ENCODE measurements at places on chromosomes 16 and 17.

GRCh38 chr17:49241692-49242397 lies 11.3 kb upstream of the PHOSPHO1 start:
- no peak for DNase-seq

DNA sequence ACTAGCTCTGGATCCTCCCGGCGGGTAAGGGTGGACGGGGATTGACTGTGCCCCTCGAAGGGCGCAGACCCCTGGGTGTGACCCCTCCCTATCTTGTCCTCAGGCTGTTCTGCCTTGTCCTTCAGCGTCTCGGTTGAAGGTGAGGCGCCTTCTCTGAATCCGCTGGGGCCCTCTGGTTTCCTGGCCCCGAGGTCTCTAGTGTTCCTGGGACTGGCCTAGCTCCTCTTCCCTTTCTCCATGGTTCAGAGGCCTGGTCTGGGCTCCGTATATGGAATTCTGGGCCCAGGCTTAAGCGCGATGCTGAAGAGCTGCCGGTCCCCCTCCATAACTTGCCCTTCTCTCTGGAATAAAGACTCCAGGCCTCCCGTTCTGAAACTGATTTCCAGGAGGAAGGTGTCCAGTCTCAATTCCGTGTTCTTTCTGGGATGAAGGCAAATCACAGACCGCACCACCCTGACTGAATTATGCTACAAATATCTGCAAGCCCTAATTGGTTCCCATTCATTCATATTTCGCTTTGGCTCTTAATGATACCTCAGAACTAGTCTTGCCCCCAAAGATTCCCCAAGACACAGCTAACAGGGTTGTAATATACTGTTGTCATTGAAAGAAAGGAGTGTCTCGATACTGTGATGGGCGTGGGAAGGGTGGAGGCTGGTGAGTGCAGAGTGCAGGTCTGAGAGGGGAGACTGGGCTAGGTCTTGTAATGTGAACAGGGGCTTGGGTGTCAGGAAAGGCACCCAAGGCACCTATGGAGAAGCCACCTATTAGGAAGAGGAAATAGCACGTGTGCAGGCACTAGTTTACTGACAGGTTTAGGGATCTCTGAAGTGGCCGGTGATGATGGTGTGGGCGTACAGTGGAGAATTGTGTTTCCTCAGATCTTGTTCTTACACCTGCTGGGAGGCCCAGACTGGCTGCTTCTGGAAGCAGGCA lies 851 bp downstream of the EDC4 start:
- no peak for DNase-seq

DNA sequence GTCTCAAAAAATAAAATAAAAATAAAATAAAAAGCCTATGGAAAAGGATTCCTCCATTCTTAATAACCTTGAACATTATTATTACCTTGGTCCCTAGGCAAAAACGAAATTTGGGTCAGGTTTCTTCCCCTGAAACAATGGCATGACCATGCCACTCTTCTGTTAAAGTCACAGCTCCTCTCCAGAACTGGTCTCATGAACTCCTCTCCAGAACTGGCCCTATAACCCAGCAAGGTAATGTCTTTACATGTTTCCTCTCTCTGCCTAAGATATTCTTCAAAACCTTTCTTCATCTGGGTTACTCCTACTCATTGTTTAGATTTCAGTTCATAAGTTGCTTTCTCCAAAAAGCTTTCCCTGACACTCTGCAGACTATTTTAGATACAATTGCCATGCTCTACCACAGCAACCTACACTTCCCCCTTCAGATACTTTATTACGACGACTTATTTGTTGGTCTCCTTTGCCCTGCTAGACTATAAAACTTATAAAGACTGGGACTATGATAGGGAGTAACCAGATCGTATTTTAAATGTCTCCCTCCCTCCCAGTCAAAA lies 13.5 kb downstream of the TRIM37 start:
- DNase-seq, result no peak

DNA sequence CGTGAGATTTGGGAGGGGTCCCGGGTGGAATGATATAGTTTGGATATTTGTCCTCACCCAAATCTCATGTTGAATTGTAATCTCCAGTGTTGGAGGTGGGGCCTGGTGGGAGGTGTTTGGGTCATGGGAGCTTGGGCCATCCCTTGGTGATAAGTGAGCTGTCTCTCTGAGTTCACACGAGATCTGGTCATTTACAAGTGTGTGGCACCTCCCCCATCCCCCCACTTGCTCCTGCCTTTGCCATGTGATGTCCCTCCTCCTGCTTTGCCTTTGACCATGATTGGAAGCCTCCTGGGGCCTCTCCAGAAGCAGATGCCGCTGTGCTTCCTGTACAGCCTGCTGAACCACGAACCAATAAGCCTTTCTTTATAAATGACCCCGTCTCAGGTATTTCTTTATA lies 21.3 kb upstream of the BAIAP2 start:
- no peak for DNase-seq

DNA sequence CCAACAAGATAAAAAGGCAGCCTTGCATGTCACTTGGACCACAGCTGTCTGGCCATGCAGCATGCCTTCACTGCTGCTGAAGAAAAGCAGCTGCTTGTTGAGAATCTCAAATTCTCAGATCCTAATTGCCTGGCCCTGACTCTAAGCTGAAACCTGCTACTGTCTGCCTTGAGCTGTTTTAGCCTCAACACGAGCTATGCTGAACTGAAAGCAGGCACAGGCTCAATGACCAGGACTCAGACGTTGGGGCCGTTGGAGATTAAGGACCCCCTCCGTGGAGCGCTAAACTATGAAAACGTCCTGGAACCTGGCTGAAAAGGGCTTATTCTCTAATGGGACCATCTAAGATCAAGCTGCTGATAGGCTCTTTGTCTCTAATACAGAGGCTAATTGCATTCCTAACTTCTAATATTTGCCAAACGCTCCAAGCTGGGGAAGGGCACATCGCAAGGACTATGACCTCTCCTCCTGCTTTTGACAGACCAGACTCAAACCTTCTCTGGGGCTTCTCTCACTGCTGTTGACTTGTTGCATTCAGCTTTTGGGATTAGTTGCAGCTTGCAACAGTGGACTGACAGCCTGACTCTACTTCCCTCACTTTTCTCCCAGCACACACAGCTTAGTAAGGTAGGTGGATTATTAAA lies 4.6 kb upstream of the PLK1 start:
- DNase-seq, result peak; percentile 14

GRCh38 chr16:450785-451512 lies 25.5 kb downstream of the RAB11FIP3 start:
- DNase-seq, result peak; percentile 60

GRCh38 chr16:76197900-76198299 lies 79.3 kb upstream of the CNTNAP4 start:
- DNase-seq, result no peak

GRCh38 chr16:19382887-19383816 lies 34.5 kb upstream of the TMC5 start:
- DNase-seq, result no peak

- no peak for DNase-seq
These were observed 37.4 kb downstream of the TMEM186 start for GRCh38 chr16:8760021-8760420.

DNA sequence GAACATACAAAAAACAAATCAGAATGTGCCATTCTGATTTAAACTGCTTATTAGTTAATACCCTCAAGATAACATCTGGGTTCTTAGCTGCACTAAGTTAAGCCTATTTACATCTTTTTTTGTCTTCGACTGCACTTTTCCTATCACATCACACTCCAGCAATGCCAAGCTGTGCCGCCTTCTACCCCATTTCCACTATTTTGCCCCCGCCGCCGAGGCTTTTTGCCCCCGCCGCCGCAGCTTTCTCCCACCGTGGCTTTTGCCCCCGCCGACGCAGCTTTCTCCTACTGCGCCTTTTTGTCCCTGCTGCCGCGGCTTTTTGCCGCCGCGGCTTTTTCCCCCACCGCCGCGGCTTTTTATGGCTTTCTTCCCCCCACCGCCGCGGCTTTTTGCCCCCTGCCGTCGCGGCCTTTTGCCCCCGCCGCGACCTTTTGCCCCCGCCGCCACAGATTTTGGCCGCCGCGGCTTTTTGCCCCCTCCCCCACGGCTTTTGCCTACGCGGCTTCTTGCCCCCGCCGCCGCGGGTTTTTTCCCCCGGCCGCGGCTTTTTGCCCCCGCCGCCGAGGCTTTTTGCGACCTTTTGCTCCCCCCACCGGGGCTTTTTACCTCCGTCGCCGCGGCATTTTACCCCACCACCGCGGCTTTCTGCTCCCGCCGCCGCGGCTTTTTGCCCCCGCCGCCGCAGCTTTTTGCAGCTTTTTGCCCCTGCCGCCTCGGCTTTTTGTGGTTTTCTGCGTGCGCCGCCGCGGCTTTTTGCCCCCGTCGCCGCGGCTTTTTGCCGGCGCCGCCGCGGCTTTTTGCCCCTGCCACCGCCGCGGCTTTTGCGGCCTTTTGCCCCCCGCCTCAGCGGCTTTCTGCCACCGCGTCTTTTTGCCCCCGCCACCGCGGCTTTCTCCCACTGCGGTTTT lies 331.4 kb upstream of the WSB1 start:
- DNase-seq, result no peak

All from renal pelvis (tissue), 12 donors.